Stimulated activated CD4-positive, alpha-beta T cell treated with anti-CD3 and anti-CD28 coated beads, Interleukin-1b, Interleukin-23, amount 100 ng/mL, for 24 hours (primary cell): ENCODE measurements at places on chromosomes 11 and 22.

- DNase-seq = no peak
Measured at GRCh38 chr11:35747668-35748067, 85.1 kb downstream of the TRIM44 start.

- DNase-seq = no peak
Measured at GRCh38 chr11:122123263-122123929, 7.4 kb upstream of the BLID start.

DNA sequence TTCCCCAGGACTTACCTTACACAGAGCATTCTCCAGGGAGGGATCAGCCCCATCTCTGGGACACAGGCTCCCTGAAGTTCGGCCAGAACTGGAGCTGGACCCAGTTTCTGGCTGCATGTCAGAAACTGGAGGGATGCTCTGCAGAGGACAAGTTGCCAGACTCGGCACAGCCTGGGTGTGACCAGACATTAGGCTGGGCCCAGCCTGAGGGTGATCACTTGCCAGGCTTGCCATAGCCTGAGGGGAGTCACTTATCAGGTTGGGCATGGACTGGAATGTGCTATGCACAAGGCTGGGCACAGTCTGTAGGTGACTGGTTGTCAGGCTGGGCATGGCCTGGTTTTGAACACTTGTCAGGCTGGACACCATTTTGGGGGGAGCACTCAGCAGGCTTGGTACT lies 30.7 kb upstream of the STK33 start:
- no peak for DNase-seq

GRCh38 chr11:18383388-18384156 lies 10.8 kb upstream of the LDHA start:
- peak; percentile 62 for DNase-seq
